Neural crest cell (in vitro differentiated cells): ENCODE measurements at places on chromosomes 1 and 21.

- no peak for DNase-seq
Measured at GRCh38 chr1:208944981-208945451, 638.5 kb upstream of the CAMK1G start.

DNA sequence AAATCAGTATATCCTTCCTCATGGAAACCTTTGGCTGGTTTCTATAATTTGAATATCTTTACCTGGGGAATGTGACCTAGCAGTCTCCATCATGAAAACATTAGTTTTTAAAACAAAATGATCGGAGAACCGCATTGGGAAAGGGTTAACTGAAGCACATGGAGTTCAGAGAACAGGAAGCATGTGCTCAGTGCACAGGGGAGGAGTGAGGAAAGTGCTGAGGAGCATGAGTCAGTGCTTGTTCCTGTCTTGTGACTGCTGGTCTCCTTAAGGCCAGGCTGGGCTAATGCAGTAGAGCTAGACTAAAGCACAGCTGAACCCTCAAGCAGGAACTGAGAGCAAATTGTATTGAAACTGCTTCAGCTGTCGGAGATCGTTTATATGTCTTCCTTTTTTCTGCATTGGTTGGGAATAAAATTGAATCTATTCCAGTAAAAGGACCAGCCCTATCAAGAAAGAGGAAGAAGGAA is 5.8 kb downstream of the IFI16 start:
- DNase-seq = no peak

DNA sequence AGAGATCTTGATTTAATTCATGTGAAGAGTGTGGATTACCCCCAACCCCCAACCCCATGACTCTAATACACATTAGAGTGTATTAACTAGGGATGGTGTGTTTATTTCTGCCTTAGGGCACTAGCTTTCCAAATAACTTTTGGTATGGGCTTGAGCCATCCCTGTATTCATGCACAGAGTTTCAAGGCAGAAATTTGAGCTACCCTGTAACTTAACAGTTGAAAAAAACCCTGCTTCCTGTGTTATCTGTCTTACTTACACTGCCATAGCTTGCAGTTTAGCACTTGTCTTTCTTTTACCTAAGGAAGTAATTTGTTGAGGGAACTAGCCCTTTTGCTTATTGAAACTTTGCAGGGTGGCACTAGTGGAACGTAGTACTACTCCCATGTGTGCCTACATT is 6.3 kb downstream of the SRSF11 start:
- DNase-seq = no peak

GRCh38 chr1:75533085-75533484 is 77.8 kb downstream of the SLC44A5 start:
- DNase-seq = no peak

DNA sequence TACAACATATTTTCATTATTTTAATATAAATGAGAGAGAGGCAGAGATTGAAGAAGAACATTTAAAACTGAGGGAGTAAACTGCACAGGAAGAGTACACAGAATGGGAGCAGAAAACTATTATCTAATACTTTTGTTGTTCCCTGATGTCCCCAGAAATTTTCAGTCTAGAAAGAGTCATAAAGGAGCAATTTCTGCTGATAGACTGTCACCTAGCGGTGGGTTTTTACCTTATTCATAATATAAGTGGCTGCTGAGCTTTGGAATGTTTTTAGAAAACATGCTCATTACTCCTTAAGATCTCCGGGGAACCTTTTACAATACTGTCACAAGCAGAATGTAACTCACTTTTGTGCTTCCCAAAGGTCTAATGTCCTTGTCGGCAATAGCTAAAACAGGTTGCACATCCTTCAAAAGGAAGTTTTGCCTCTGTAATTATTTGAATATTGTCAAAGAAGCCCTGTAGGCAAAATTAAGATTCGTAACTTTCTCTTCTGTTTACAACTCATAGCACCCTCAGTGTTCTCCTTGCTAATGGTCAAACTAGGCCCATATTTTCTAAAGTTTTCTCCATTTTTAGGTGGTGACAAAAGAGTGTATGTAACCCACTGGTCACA is 4.9 kb upstream of the NPL start:
- no peak for DNase-seq

DNA sequence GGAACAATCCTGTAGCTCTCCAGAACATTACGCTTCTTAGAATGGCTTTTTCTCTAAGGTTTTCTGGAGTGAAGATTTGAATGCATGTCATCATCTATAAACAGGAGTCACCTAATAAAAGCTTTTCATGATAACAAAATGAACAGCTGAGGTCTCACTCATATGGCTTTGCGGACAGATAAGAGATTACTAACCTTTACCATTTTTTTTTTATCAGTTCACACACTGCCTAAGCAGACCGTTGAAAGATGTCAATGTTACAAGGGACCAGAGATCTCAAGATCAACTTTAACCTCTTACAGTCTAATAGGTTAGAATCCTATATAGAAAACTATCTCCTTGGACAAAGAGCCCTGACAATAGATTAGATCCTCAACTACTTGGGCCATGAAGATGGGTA is 41.4 kb downstream of the SCMH1 start:
- no peak for DNase-seq

DNA sequence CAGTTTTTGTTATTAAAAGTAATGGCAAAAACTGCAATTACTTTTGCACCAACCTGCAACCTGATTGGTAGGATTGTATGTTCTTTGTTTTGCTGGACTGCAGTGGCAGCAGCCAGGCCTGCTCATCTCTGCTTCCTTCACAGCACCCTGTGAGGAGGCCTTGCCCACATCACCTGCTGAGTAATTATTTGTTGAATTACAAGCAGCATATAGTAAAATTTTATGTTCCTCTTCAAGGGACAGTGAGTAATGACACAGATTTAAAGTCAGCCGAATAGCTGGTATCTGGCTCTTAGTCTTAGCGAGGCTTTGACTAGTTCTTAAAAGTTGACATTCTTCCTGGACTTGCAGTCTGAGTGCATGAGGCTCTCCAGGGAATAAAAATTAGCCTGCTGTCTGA is 435.1 kb downstream of the PRDM2 start:
- DNase-seq = no peak

DNA sequence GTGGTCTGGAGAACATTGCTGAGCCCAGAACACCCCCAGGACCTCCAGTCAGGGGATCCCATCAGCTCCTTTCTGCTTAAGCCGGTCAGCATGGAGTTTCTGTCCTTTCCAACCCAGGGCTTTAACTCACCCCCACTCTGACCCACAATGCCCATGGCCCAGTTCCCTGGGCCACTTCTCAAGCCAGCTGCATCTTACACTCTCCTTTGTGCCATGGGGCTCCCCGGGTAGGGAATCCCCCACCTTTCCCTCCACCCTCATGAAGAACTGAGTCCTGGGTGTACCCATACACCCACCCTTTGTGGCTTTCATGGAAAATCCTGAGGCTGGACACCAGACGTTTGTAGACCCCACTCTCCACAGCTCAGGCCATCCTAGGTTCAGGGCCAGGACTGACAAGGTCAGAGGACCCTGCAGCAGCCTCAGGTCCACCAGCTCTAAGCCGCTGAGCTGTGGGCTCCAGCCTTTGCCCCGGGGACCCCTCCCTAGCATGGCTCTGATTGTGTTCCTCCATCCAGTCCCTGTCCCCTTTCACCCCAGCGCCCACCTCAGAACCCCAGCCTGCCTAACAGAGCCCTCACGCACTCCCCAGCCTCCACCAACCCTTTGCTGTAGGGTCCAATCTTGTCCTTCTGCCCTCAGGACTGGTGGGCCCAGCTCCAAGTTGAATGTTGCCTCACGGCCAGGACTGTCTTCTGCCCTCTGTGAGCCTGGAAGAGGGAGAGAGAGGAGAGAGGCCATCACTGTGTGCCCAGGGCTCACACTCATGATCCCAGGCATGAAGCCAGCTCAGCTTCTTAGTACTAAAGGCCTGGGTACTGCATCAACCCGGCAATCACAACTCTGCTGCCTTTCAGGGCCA is 394.8 kb downstream of the MATN1 start:
- DNase-seq = no peak

DNA sequence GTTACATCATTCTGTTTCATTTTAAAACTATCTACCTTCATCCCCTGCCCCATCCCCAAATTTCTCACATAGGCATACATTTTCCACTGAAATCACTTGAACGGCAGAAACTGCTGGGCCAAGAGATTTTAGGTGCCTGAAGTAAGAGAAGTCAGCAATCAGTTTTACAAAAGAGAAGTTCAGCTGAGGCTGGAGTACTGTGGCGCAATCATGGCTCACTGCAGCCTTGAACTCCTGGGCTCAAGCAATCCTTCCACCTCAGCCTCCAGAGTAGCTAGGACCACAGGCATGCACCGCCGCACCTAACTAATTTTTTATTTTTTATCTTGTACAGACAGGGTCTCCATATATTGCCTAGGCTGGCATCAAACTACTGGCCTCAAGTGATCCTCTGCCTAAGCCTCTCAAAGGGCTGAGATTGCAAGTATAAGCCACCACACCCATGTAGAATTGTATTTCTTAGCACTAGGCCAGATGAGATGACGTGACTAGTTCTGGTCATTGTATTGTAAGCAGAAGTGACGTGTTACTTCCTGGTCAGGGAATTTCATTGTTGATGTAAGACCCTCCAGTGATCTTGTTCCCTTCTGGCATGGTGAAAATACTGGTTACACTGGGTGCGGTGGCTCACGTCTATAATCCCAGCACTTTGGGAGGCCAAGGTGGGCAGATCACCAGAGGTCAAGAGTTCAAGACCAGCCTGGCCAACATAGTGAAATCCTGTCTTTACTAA is 7.1 kb downstream of the BECN2 start:
- no peak for DNase-seq

- DNase-seq = no peak
Measured at GRCh38 chr1:169048043-169048442, 58.4 kb upstream of the ATP1B1 start.
